ENCODE measurements at places on chromosomes 2 and 18.

GRCh38 chr2:95392730-95393455 is 9.6 kb upstream of the FAHD2A start:
- DNase-seq, result no peak

GRCh38 chr18:56233595-56233994 is 404.8 kb downstream of the TXNL1 start:
- DNase-seq, result no peak

DNA sequence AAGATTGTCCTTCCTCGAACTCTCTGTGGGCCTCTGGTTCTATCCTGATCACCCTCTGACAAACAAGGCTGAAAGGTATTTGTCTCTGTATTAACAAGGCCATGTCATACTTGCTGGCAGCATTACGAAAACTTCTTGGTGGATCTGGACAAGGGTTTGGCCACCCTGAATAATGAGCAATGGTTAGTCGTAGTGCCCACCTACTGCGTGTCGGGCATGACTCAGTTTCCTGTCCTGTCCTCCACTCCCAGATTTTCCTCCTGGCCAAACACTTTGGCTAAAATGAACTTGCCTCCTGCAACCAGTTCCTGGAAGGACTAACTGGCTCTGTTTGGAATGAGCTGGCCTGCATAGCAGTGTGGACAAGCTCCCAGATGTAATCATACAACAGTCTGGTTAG is 198.5 kb upstream of the SMIM21 start:
- DNase-seq, result no peak

GRCh38 chr2:10449486-10449831 is 1.3 kb upstream of the ODC1 start:
- no peak for DNase-seq

DNA sequence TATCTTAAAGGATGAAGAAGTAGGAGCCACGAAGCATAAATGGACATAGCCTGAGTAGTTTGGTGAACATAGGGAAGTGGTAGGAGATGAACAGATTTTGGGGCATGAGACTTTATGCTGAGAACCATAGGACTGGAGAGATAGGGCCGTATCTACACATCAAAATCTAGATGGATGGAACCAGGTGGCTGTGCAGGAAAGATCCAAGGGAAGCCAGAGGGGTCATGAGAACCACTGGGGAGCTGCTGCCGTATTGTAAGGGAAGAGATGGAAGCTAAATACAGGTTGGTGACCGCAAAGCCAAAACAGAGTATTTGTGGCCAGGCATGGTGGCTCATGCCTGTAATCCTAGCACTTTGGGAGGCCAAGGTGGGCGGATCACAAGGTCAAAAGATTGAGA is 124.3 kb downstream of the TRIB2 start:
- no peak for DNase-seq
